Dorsolateral prefrontal cortex (tissue), 122 donors: ENCODE measurements at places on chromosomes 16 and 17.

- no peak for DNase-seq
Measured at GRCh38 chr17:72394531-72394930, 273.7 kb downstream of the SOX9 start.

- no peak for DNase-seq
Measured at GRCh38 chr16:88724855-88725555, 18.7 kb downstream of the CTU2 start.

- DNase-seq: peak; percentile 64
Measured at GRCh38 chr17:79838522-79839274, 542 bp downstream of the CBX4 start.

DNA sequence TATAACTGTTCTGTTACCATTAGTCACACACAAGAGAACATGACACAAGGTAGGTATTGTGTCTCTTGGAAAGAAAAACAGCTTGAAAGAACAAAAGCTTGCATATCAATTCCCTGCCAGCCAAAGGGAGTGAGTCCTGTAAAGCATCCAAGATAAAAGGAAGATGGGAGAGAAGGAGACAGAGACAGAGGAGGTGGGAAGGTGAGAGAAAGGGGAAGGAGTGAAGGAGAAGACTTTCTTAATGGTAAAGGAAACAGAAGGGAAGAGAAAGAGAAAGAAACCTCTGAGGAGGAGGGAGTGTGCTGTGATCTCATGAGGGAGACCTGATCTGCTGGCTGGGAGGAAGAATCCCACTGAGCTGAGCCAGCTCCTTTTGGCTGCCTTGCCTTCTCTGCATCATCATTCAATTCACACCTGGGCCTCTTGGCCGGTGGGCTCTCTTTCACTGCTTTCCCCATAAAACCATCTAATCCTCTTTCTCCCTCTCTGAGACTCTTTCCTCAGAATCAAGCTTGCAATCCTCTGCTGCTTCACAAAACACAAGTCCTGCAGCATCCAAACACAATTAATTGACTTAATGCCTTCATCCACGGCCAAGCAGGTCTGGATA, 271.6 kb downstream of the ABCC12 start:
- DNase-seq: no peak

DNA sequence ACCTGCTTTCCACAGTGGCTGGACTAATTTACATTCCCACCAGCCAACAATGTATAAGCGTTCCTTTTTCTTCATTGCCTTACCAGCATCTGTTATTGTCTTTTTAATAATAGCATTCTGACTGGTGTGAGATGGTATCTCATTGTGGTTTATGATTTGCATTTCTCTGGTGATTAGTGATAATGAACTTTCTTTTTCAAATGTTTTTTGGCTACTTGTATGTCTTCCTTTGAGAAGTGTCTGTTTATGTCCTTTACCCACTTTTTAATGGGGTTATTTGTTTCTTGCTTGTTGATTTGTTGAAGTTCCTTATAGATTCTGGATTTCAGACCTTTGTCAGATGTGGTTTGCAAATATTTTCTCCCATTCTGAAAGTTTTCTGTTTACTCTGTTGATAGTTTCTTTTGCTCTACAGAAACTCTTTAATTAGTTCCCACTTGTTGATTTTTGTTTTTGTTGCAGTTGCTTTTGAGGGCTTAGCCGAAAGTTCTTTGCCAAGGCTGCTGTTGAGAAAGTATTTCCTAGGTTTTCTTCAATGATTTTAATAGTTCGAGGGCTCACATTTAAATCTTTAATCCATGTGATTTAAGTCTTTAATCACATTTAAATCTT, 26.8 kb downstream of the ITGAM start:
- no peak for DNase-seq

- peak; percentile 98 for DNase-seq
Measured at GRCh38 chr16:75555707-75556430, at the start of gene TMEM231. Gene TMEM231 (minus strand): TSS chr16:75556252. CDS start chr16:75556209, 43 bp downstream.

DNA sequence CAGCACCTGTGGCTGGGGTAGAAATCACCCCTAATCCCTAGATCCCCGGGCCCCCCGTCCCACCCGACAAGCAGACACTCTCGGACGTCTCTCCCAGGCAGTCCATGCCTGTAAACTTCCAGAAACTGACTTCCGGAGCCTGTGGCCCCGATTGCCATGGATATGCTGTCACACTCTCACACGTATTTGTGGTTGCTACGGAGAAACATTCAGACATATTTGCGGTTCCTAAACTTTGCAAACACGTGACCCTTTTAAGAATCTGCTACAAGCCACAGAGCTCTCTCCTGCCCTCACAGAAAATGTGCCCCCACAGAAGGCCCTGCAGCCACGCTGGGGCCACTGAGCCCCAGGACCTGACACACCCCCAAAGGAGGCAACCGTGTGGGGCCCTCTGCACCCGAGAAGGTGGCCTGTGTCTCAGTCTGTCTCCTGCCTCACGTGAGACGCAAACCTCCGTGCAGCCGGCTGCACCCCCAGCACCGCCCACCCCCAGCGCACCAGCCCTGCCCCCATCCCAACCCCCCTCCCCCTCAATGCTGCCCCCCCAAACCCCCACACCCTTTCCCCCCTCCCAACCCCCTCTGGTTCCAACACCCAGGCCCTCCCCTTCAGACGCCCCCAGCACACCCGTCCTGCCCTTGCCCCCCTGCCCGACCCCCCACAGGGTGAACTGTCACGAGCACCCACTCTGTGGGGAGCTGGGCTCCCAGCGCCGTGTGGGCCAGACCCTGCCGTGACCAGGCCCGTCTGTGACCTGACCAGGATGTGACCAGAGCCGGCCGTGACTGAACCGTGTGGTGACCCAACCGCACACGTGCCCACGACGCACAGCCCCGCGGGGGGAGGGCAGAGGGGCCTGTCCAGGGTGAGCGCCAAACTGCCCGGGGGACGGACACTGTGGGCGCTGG, 66.3 kb upstream of the METRNL start:
- no peak for DNase-seq

DNA sequence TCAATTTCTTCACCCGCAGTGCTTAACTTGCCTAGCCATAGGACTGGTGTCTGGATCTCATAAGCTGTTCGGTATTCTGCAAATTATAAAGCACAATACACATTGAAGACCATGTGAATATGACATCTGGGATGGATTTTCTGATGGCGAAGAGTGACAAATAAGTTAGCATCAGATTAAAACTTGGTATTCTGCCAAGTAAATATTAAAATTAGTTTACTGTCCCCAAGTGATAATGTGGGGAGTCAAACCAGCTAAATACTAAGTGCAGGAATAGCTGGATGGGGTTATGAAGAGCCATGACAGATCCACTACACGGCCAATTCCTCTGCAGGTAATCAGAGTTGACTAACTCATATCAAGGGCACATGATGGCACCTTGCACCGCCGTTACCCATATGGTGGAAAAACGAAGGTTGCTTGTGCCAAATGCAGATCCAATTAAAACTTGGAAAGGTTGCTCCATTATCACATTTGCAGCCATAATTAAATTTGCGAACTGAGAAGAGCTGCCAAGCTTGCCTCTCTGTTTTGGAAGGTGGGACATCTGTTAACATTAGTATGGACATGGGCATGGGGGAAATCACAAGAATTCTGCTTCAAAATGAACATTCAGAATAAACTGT, 114.9 kb upstream of the TOM1L1 start:
- DNase-seq: peak; percentile 21

DNA sequence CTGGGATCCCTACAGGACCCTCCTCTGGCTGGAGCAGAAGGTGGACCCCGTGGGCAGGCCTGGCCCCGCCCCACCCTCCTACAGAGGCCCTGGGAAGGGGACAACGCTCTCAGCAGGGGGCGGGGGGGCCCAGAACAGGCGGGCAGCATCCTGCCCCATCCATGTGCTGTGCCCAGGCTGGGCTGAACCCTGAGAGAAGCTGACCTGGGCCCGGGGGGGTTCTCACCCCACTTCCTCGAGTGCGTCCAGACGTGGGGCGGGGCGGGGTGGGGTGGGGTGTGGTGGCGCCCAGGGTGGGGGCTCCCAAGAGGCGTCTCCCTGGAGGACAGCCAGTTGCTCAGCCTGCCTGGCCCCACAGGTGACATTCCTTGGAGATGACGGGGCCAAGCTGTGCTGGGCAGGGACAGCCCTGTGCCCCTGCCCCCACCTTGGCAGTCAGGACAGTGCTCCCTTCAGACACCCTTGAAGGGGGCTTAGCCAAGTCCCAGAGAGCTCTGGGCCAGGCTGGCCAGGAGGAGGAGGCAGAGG, 390 bp upstream of the UNC13D start:
- no peak for DNase-seq

- no peak for DNase-seq
Measured at GRCh38 chr17:43634591-43635125, 27.1 kb downstream of the MEOX1 start.

- no peak for DNase-seq
Measured at GRCh38 chr16:2008009-2008526, 1.6 kb downstream of the ZNF598 start.

GRCh38 chr17:3946711-3947235, 17.5 kb downstream of the ATP2A3 start:
- no peak for DNase-seq

- DNase-seq: no peak
Measured at GRCh38 chr16:12573730-12574383, 229.8 kb downstream of the CPPED1 start.

GRCh38 chr17:27336184-27336583, 42.3 kb downstream of the WSB1 start:
- no peak for DNase-seq

DNA sequence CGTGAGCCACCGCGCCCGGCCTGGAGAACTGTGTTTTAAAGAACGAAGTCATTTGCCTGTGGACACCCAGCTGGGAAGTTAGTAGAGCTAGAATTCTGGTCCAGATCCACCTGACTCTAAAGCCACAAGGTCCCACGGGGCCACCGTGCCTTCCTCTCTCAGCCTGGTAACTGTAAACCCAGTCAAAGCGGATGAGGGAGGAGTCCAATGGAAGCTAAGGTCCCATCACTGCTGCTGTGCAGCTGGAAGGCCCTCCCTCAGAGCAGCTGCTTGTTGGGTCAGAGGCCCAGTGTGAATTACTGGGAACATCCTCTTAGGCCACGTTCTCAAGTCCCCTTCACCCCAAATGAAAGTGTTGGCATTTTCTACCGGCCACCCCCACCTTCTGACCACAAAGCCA, 48.8 kb upstream of the CACNG5 start:
- no peak for DNase-seq

- DNase-seq: no peak
Measured at GRCh38 chr16:68287276-68288251, 23.2 kb downstream of the SLC7A6OS start.

DNA sequence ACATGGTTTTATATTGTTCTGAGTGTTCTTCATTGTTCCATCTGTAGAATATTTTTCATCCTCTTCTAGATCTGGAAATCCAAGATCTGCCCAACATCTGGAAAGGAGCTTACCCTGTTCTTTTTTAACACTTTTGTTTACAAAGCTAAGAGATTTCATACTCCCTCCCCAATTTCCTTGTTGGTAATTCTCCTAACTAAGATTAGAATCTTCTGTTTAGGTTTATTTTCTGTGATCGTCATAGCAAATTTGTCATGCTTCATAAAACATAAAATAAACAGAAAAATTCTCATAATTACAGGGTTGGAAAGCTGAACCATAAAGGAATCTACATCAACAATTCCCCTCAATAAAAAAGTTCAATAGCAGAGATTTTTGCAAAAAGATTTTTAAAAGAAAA, 580.3 kb upstream of the CA10 start:
- DNase-seq: no peak

DNA sequence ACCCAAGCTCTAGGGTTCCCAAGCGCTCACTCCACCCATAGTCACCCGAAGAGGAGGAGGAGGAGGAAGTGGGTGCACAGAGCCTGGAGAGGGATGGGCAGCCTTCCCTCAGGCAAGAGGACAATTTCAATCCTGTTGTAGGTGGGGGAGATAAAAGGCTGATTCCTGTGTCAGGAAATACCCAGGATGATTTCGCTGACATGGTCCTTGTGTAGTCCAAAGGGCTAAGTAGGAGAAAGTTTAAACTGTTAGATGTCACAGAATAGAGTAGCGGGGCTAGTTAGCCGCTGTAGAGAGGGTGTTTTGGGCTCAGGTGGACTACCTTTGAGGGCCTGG, 1.3 kb upstream of the EXOC7 start:
- DNase-seq: no peak

DNA sequence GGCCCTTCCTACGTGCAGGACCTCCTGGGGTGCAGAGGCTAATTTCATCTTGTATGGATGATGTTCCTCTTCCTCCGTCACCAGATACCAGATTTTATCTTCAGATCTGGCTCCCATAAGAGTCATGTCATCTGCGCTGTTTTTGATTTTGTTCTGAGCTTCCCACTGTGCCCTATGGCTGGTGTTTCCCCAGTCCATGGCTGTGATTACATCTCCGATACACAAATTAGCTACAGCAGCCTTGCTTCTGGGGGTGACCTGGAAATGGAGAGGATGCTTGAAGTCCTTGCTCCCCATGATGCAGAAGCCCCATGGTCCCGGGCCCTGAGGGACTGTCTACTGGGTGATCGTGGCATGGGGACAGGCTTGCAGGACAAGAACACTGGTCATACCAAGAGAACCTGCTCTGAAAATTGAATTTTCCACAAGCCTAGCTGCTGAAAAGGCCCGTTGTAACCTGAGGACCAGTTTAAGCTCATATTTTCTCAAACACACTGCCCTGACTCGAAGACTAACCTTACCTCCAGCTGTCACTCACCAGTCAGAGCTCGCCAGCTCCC, 69.0 kb downstream of the KCNJ12 start:
- DNase-seq: no peak

GRCh38 chr17:49968405-49969133, 421 bp upstream of the DLX4 start:
- DNase-seq: no peak

GRCh38 chr17:45200701-45201100, 21.0 kb upstream of the FMNL1 start:
- no peak for DNase-seq
